ENCODE measurements at places on chromosomes 13 and 19.

DNA sequence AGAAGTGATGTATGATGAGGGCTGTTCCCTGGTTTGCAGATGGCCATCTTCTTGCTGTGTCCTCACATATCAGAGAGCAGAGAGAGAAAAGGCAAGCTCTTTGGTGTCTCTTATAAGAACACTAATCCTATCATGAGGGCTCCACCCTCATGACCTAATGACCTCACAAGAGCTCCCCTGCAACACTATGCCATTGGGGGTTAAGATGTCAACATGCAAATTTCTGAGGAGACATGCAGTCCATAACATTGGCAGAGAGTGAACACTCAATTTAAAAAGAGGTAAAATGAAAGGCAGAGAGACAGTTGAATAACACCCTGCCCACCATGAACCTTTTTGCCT is 10.9 kb downstream of the FAM187B start:
- no peak for DNase-seq

DNA sequence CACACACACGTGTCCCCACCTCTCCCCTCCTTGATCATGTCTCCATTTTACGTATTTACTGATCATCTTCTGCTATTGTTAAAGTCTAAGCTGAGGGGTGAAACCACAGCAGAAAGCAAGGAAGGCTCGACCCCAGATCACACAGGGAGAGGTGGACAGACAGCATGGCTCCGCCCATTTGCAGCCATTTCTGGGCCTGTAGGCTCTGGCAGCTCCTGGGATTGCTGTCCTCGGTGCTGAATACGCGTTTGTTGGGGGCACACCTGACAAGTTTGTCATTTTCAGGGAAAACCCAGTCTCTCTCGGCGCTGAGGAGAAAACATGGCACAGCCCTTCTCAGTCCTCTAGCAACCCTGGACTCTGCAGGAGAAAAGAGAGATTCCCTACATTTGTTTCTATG is 8.0 kb downstream of the TMEM86B start:
- DNase-seq, result no peak

DNA sequence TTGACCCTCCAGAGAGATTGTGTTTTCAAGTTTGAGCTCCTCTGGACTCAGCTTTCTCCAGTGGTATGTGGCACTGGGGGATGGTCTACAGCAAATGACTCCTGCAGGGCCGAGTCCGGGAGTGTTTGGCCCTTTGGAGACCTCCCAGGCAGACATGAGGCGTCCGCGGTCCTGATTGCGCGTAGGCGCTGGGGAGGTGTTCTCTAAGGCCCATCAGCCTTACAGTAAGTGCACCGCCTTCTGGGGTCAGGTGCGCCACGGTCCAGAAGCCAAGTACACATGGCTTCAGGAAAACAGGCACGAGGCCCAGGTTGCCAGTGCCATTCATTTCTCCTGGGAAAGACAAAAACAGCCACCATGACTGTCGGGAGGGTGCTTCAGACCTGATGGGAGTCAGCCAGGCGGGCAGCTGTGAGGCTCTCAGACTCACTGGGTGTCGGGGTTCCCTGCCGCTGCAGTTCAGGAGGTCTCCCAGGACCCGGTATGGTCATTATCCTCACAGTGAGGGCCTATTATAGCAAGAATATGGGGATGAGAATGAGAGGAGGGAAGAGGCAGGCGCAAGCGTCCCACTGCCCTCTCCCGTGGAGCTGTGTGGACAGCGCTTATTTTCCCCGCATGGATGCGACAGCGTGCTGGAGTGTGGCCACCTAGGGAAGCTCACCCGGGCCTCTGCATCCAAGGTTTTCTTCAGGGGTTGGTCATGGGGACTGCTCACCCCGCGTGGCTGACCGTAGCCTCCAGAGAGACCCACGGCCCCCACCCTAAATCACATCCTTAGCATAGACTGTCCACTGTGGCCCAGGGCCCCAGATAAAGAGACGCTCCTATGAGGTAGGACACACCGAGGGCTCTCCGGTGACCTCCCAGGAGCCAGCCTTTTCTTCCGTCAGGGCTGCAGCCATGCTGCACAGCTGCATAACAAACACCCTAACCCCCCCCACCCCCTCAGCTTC is 21.8 kb downstream of the CCDC8 start:
- DNase-seq, result no peak

DNA sequence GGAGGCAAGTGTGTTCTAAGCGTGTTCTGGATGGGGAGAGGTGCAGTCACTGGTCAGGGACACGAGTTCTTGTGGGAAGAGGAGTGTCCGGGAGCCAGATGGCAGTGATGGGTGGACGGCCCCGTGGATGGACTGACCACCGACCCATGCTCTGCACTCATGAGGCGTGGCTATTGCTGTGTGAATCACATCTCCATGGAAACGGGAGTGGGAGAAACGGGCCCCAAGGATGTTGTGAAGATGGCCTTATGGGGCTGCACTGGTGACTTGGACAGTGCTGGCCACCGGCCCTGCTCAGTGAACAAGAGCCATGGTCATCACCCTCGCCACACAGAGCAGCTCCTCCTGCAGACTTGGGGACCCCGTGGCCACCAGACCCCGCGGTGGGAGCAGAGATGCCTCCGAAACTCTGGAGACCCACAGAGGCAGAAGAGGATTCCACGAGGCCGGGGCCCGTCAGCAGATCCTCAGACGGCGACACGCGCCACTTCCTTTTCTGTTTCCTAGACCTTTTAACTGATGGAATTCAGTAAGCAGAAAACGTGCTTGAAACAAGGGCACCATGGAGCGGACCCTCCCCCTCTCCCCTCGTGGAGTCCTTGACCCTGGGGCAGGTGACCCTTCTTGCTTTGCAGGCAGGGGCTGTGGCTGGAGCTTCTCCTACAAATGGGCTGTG is 47.5 kb downstream of the GAS6 start:
- DNase-seq, result no peak

DNA sequence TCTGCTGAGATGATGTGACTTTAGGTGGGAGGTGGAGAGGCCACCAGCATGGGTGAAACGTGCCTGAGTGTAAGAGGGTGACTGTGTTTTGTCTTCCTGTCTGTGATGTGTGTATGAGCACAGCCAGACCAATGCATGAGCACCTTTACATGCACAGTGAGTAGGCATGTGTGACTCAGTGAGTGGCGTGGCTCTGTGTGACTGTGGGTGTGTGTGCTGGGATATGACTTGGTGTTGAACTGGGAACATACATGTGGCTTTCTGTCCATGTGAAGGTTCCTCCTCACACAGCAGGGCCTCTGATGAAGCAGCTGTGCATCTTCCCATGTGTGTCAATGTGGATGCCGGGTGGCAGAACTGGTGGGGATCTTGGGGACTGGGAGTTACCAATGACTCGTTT is 19.9 kb upstream of the LGALS13 start:
- DNase-seq, result no peak
